ENCODE measurements at places on chromosomes 4 and X. TPM values are rescaled to one million over a fixed set of nuclear protein-coding genes. Genes with fewer than 3 reads are reported as not detected.

The MAGEC3 gene
- not detected for total RNA-seq

The RGN gene
- total RNA-seq, result 4.8 TPM

The PPEF1 gene
- 0.95 TPM for total RNA-seq

The TMPRSS11A gene
- total RNA-seq, result not detected

The FGFBP1 gene
- total RNA-seq, result not detected

The ADGRG4 gene
- total RNA-seq, result not detected
